ENCODE measurements at places on chromosomes 12 and 14.

DNA sequence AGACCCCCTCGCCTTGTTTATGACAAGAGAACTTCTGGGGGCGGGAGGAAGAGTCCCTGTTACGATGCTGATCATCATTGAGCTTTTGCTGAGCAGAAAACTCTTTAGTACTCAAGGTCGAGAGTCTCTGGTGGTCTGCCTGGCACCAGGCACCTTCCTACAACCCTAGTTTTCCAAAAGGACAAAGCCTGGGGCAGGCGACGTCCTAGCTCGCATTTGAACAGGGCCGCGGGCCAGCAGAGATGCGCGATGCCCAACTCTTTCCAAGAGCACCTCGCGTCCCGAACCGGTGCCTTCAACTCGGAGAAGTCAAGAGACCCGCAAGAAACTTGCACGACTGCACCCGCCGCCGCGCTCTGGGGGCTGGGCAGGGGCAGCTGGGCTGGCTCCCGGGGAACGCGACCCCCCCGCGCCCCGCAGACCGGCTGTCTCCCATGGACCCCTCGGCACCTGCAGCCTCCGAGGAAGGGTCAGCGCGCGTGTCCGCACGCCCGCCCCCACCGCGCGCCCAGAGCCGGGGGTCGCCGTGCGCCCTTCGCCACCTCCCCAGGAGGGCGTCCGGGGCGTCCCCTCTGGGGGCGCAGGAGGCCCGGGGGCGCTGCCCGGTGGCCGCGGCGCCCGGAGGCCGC lies 377 bp upstream of the BCL7A start:
- DNase-seq: peak; percentile 67

DNA sequence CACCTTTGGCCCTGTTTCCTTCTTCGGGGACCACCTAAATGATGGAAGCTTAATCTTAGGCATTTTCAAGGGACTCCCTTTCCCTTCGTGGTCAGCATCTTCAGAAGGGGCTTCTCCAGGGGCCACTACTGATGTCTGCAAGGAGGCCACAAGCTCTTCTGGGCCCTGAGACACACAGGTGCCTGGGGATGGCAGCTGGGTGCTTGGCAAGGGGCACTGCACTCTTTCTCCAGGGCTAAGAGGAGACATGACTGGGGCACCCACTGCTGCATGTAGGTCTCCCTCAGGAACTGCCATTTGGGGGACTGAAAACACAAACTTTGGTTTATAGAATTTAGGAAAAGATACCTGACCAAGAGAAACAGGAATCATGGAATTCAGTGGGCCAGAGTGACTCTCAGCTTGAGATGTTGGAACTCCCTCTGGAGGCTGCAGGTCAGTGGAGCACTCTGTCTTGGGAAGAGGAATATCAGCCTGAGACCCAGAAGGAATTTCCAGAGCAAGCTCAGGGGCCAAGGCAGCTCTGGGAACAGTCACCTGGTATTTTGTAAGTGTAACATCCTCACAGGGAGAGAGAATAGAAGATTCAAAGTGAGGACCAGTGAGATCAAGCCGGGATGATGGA lies 16.0 kb downstream of the PLD4 start:
- DNase-seq: no peak

DNA sequence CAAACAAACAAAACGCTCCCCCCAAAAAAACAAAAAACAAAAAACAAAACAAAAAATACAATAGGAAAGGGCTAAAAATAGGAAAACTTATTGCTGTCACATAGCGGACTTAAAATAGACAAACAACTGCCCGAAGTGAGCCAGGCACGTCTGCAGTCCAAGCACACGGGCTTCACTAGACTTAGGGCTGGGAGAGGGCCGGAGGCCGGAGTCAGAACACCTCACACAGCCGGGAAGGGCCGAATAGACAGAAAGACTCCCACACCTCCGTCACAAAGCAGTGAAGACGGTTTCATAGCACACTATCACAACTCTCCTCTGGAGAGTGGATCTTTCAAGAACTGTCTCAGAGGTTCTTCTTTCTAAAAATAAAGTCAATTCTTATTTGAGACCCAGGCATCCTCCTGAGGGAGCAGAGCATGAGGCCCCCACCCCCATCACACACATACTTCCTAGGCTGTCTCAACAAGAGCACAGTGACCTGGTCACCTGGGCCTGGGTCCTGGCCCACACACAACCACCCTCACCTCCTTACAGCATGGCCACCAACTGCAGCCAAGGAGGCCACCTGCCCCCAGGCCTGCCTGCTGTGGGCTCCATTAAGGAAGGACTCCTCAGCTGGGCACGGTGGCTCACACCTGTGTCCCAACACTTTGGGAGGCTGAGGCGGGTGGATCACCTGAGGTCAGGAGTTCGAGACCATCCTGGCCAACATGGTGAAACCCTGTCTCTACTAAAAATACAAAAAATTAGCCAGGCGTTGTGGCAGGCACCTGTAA lies 6.7 kb downstream of the BAG5 start:
- DNase-seq: no peak

DNA sequence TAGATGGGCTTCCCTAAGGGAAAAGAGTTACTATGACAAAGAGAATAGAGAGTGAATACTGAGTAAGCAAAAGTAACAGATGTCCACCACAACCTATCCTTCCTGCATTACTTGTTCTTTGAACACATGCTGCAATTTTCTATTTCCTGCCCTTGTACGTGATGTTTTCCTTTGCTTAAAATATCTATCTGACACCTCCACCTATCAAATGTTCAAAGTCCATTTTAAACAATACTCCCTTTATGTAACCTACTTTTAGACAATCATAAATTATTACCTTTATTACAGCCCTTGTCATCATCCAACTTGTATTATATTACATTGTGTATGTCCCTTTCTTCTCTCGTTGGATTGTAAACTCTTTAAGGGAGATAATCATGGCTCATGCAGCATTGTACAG lies 147.2 kb upstream of the DYRK2 start:
- DNase-seq: no peak

DNA sequence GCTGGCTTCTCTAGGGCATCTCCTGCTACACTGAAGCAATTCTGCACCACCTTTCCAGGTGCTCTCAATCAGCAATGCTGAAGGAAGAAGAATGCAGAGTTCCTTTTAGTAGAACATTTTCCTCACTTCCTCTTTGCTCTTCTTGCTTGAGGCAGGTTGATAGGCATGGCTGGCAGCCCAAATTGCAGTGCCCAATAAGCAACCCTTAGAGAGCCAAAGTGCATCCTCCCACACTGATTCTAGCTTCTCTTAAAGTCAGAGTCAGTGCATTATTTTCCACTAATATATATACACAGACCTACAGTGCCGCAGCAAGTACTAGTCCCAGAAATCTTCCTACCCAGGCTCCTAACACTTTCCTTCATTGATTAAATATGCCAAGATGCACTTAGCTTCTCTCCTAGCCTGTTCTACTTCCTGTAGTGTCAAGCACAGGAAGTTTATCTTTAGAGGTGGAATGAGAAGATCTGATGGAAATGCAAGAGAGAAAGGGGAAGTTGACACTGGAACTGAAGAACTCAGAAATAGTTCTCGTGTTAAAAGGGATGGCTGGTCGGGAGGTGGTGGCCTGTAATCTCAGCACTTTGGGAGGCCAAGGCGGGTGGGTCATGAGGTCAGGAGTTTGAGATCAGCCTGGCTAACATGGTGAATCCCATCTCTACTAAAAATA lies 132.7 kb downstream of the SSPN start:
- no peak for DNase-seq

DNA sequence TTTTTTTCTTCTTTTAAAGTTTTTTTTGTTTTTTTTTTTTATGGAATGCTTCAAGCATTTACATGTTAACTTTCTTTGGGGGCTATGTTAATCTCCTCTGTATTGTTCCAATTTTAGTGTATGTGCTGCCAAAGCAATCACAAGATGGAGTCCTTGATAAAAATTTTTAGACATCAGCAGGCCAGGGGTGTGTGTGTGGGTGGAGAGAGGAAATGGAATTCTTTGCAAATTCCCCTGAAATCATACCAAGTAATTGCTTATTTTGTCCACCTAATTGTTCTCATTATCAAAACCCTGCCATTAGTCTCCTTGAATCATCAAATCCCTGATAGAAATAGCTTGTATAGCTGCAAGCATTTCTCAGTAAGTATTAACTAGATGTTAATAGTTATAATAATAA lies 21.7 kb downstream of the RNF212B start:
- no peak for DNase-seq

DNA sequence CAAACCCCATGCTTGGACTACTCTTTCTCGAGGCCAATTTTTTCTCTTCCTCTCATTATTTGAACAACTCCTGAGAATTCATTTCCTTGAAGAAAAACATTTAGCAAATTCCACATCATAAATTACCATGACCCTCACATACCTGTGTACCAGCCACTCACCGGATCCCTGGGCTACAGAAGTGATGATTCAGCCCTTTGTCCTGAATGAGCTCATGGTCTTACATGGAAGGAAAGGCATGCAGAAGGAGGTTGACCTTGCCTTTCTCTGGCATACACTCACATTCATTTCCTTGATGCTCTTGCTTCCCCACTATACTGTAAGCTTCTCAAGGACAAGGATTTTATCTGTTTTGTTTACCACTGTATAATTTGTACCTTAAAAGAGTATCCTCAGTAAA lies 191.5 kb downstream of the SLC5A8 start:
- no peak for DNase-seq

DNA sequence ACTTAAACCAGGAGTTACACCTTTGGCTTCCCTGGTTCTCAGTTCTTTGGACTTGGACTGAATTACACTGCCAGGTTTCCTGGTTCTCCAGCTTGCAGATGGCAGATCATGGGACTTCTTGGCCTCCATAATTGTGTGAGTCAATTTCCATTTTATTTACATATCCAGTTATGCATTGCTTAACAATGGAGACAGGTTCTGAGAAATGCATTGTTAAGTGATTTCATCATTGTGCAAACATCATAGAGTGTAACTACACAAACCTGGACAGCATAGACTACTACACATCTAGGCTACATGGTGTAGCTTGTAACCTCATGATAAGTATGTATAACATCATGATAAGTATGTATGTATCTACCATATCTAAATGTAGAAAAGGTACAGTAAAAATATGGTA lies 276.1 kb upstream of the BTG1 start:
- DNase-seq: no peak

DNA sequence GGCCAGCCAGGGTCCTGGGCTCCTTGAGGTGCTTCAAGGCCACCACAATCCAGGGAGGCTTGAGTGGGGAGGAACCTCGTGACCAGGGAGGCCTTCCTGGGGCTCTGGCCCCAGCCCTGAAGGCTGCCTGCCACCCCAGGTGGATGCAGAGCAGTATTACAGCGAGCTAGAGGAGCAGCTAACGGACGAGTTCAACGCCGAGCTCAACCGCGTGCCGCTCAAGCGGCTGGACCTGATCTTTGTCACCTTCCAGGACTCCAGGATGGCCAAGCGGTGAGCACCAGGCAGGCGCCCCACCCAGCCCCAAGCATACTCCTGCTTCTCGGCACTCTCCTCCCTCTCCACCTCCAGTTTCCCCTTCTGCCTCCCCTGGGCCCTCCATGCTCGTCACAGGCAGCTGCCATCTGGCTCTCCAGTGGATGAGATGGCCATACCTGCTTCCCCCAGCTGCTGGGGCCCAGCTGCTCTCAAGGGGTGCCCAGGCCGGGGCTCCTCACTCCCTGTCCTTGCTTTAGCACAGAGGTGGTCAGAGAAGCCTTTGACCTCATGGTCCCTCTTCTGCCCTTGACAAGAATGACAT lies 30.6 kb downstream of the NGB start:
- DNase-seq: no peak

DNA sequence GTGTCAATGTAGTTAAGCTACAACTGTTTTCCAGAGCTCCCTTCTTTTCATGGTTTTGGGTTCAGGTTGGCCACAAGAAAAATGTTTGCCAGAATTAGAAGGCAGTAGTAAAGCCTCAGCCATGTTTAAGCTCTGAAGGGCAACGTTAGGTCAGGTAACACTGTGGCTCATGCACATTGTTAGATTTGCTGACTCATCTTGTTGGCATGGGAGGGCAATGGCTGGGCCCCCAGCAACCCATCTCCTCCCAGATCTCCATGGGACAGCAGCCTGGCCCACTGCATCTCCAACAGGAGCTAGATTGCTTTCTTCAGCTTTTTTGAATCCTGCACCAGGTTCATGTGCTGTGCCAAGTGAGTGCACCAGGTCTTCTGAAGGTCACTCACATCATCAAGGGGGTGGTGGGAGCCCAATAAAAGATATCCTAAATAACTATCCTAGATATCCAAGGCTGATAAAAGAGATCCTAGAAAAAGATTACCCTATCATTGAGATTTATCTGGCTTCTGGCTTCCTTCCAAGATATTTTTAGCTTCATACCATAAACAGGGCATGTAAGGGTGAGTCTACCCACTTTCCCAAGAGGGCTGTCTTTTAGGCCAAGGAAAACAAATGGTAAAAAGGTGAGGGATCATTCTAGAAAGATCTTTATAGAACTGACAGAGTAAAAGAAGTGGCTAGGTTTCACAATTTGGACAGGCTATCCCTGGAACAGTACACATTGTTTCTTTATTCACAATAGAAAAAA lies 28.9 kb downstream of the PTGER2 start:
- no peak for DNase-seq

GRCh38 chr14:92659765-92660561 lies 88.5 kb downstream of the LGMN start:
- no peak for DNase-seq

- DNase-seq: no peak
These were observed 458 bp upstream of the DCTN2 start for GRCh38 chr12:57547288-57548012.

GRCh38 chr12:132146772-132147422 lies 2.6 kb downstream of the NOC4L start:
- peak; percentile 42 for DNase-seq

Data from activated CD8-positive, alpha-beta memory T cell treated with anti-CD3 and anti-CD28 coated beads, Interleukin-2, amount 50 U/mL, for 48 hours (primary cell).